ENCODE measurements at places on chromosomes 6 and 20. TPM values are rescaled to one million over a fixed set of nuclear protein-coding genes. Genes with fewer than 3 reads are reported as not detected.

- DNase-seq = no peak
Measured at GRCh38 chr20:4519534-4519933, 202.2 kb upstream of the PRND start.

DNA sequence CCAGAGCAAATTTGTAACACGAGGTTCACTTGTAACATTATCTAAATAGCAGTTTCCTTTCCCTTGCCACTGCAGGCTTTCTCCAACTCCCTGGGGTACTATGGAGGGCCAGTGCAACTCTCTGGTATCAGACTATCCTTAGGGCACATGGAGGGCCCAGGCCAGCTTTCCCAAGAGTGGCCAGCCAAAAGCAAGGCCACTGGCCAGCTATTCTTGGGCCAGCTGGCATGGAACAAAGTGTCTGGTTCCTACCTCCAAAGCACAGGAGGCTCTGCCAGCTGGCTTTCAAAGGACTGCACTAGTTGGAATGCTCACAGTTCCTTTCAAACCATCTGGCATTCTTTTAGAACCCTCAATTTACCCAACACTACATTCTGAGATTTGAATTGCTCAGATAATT, 8.7 kb downstream of the RNF24 start:
- DNase-seq = no peak

The PRND gene
- not detected for total RNA-seq

The TAGAP gene
- total RNA-seq = 129 TPM

The HCRTR2 gene
- not detected for total RNA-seq
